ENCODE measurements at places on chromosomes 7 and 10.

DNA sequence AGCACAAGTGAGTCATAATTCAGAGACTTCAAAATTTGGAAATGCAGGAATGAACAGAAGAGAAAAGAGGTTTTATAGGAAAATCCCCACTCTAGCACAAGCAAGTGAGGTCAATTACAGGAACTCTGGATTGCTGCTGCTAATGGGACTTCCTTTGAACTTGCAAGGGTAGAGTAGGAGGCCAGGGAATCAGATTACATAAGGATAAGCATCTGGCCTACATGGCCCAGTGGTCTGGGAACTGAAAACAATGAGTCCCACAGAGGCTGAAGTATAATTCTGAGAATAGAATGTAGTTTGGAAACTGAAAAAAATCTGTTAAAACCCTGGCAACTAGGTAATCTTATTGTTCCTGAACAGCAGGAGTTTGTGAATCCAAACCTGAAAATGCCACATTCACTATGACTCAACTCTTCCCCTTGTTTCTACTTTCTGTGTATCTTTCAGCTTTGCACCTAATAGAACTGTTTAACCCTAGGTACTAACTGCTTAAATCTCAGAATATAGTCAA lies 66.5 kb downstream of the CTNNA3 start:
- DNase-seq, result no peak

- DNase-seq, result no peak
Observed at GRCh38 chr10:47323636-47324296, 1.5 kb downstream of the GDF2 start.

GRCh38 chr10:56240471-56240870 lies 120.6 kb downstream of the ZWINT start:
- no peak for DNase-seq

- no peak for DNase-seq
Observed at GRCh38 chr7:85882335-85882734, 695.5 kb upstream of the SEMA3D start.

DNA sequence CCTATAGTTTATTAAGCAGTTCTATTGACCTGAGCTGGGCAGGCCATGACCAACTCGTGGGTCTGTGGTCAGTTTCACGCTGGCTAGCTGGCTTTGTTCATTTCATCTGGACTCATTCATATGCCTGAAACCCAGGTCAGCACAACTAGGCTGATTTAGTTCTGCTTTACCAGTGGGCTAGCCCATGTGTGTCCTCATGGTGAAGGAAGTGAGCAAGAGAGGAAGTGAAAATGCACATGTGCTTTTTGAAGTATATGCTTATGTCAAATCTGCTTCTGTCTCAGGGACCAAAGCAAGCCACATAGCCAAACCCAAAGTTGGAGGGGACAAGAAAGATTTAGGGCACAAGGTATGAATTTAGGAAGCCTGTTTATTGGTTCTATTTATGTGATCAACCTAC lies 154.5 kb downstream of the RNF133 start:
- no peak for DNase-seq

DNA sequence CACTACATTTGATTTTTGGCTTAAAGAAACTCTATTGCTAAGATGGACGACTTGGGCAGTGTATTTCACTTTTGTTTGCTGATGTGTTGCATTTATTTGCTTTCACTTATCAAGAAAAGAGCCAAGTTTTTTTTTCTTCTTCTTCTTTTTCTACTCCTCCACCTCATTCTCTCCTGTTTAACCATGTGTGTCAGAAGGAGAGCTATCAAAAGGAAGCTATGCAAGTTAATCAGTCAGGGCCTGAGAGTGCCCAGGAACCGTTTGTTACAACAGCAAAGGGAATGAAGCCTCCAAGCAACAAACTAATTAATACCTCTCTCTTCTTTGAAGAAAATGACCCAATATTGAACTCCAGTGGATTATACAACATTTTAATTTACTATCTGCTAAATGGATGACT lies 299.3 kb downstream of the GRM8 start:
- DNase-seq, result no peak

DNA sequence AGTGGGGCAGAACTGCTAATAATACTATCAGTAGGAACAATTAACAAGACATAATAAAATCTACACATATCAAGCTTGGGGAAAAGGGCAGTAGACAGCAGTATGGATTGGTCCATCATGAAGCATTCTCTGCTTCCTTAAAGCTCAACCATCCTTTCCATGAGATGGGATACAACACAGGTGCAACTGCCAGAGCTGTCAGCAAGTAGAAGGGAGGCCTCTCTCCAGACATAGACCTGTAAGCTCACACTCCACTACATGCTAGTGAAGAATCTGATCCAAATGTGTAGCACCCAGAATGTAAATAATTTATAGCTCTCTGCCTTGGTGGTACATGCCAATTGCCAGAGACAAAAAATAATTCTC lies 41.5 kb upstream of the ANAPC16 start:
- DNase-seq, result no peak

DNA sequence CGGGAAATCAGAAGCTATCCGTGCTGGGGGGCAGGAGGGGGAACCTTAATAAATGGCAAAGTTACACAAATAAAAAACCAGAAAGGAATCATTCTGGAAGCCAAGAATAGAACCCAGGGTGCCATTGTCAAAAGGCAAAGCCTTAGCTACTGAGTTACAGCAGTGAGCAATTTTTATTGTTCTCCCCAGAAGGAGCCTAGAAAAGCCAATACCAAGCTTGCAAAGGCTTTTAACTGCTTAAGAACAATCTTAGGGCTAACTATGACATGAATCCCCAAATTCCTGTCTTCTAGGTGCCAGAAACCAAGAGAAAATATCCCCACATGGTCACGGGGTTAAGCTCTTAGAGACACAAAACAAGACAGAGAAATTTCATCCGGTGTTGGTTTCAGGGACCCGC lies 482.7 kb downstream of the CCSER2 start:
- no peak for DNase-seq

- DNase-seq, result no peak
Observed at GRCh38 chr10:93473804-93474472, 8.2 kb downstream of the MYOF start.

DNA sequence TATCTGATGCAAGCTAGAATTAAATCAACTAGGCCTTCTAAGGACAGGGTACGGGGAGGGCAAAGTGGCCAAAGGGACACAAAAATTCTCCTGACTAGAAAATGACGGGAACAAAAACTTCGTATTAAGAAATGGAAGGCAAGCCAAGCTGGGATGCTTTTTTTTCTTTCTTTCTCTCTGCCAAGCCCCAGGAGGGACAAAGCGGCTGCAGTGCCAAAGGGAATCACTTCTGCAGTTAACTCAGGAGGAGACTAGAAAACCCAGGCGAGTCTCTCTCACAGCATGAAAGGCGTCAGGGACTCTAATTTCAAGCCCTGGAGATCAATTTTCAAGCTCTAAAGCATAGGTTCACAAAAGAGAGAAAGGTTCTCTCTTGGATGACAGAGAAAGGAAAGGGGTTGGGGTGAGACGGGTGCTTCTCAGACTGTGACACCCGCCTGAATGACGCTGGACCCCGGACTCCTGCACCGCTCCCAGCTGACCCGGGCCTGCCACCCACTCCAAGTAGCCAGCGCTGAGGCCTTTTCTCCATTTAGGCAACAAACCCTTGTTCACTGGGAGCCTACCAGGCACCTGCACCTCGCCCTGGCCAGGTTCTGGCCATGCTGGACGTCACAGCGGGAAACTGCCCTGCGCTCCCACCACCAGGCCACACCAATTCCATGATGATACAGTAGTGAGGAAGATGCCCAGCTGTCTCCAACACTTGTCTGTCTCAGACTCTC lies 56.5 kb downstream of the KIAA1549 start:
- no peak for DNase-seq

DNA sequence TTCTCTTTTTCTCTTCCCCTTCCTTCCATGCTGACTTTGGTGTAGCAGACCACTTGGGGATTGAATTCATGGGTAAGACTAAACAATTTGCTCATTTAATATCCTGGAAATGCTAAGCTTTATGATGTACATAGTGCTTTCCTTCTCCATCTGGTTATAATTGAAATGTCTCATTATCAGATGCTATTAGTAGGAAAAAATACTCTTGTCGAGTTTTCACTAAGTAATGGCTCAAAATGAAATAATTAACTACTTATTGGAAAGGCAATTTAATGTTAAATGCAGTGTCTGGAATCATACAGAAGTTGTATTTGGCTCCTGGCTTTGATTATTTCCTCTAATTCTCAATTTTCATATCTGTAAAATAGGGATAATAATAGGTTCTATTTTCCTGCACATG lies 990.4 kb downstream of the NRG3 start:
- DNase-seq, result no peak

DNA sequence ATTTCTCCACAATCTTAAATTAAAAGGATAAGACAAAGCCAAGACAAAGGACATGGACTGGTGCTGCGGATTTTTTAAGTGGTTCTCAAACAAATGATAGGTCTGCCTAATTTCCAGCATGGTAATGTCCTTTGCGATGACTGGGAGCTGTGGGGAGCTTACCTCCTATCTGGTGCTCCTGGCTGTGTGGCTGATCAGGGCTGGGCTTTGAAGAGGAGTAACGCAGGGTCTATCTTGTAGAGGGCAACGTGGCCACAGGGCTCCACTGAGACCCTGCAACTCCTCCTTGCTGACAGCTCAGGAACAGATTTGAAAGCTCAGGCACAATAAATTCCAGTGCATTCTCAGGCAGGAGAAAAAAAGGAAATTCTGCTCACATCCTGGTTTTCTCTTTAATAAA lies 103.1 kb upstream of the SFMBT2 start:
- DNase-seq, result no peak

DNA sequence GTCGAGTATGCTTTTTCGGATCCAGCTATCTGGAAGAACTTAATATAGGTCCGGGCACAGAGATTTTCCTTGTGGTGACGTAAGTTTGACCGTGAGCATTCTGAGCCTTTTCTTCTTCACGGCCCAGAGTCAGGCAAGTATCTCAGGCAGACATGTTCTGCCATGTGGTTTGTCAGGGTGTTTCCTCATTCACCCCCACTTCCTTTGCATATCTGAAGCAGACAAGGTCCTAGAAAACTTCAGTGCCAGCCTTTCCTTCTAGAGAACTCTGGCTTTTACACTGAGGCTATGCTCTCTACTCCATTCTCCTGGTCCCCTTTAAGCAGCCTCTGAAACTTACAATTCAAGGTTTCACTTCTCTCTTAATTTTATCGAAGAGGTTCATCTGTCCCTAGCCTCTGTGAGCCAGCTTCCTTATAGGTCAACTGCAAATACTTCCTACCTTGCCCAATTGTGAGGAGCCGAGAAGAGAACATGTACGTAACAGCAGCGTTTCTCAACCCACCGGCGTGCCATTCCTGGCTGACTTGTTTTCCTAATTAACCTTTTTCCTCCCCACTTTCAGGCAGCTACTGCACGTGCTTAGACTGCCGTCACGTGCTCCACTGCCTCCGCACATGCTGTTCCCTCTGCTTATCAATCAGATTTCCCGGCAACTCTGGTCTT lies 47.3 kb downstream of the CDCA7L start:
- DNase-seq, result no peak

GRCh38 chr10:20007426-20007825 lies 191.2 kb downstream of the PLXDC2 start:
- DNase-seq, result no peak

- no peak for DNase-seq
Observed at GRCh38 chr10:122249991-122250750, 20.9 kb upstream of the BTBD16 start.

DNA sequence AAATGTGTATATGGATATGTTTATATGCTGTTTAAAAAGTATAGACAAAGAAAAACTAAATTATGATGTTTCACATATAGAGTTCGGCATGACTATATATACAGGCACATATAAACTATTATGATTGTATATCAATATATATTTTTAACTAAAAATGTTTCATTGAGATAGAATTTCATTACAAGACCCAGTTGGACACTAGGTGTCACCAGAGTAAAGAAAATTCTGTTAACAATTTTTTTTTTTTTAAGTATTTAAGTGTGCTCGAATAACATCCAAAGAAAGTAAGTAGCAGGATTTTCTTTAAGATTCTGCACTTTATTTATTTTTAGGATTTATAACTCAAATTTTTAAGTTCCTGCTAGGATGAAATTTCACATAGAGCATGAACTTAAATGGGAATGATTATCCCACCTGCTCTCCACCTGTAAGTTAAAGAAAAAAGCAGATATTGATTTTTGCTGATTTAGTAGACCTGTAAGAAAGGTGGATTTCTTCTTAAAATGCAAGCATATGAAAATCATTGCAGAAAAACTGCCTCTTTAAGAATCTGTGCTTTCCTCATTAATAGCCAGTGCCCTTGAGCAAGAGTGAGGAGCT lies 961.5 kb downstream of the PCDH15 start:
- no peak for DNase-seq

- DNase-seq, result no peak
Observed at GRCh38 chr10:97475936-97476594, 22.2 kb downstream of the MMS19 start.

All from stimulated activated CD4-positive, alpha-beta T cell treated with anti-CD3 and anti-CD28 coated beads, Interleukin-12 subunit alpha, Interleukin-12 subunit beta, amount 100 ng/mL, for 4 hours (primary cell).